Cardiac muscle cell (in vitro differentiated cells and primary cell): ENCODE measurements at places on chromosomes 5 and 9.

DNA sequence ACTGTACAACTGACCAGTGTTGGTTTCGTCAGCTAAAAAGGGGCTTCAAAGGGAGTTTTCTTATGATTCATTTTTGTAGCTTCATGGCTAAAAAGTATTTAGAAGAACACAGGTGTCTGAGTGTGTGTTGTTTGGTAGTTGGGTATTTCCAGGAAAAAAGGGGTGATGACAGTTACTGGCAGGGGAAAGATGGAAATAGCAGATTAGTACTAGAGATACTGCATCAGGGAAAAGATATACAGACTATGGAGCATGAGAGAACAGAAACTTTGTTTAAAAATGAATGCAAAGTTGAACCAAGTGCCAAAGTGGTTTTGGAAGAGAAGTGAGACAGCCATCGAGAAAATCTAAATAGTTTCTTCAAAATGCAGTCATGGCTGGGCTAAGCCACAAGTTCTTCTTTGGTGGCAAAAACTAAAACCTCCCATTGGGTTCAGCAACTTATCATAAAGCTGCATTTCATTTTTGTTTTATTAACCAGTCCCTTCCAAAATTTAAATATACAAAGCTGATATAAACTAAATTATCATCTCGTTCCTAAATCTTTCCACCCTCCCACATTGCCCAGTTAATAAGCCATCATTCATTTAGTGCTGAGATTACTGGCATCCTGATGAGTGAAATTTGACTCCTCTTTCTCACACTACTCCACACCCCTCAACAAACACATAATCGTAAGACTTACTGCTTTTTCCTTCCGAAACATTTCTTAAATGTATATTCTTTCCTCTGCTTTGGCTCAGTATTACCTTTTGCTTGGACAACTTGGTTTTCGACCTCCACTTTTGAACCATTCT is 33.5 kb downstream of the ELL2 start:
- no peak for DNase-seq

DNA sequence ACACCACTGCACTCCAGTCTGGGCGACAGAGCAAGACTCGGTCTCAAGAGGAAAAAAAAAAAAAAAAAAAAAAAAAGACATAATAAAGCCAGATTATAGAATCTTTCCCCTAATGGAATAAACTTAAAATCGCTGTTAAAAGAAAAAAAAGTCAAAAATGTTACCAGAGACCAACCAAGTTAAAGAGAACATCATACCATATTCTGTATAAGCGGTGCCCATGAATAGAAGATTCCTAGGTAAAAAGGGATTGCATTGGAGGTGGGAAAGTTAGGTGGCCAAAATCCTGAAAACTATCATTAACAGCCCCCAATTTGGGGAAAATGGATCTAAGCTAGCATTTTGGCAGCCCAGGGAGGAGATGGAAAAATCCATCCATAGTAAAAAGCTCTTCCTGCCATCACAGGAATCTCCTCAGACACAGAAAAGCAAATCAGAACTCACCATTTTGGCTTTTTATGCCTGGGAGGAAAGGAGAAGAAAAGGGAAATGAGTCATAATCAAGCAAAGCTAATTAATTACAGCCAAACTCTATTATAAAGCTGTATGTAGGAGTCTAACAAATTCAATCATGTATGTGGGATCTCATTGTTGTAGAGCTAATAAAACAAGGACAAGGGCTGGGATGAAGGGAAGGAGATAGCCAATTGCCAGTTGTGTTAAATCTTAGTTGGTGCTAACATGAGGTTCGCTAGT is 363.8 kb downstream of the ARL15 start:
- no peak for DNase-seq

DNA sequence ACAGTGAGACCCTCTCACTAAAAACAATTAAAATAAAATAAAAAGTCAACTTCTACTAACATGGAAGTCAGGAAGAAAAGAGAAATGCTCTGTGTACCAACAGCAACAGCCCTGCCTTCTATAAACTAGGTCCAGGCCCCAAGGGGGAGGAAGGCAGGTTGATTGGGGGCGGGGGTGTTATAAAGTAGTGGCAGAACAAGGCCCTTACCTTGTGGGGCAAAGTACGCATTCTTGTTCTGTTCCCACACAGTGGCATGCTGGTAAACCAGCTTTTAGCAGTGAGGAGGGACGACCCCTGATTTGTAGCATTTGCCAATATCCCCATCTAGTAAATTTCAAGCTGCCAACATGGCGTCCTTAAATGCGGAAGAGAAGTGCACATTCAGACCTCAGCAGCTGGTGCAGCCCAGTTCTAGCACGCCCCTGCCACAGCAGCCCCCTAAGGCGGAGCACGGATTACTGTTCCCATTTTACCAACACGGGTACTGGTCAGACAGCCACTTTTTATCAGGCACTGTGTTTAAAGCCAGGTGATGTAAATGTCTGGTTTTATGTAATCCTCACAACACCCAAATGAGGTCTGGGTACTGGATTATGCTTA is 69.5 kb downstream of the GTF3C4 start:
- no peak for DNase-seq

- peak; percentile 77 for DNase-seq
Observed at GRCh38 chr5:158456756-158457155, 597.8 kb upstream of the CLINT1 start.

GRCh38 chr9:72872718-72873117 is 80.1 kb downstream of the ALDH1A1 start:
- DNase-seq: peak; percentile 10

GRCh38 chr5:40909264-40909663 is at the start of gene C7:
TSS of gene C7 (plus strand) at chr5:40909497. CDS start at chr5:40909611, 114 bp downstream.
- DNase-seq: peak; percentile 89

- no peak for DNase-seq
Observed at GRCh38 chr9:119137479-119137878, 231.8 kb downstream of the BRINP1 start.

- DNase-seq: peak; percentile 77
Observed at GRCh38 chr9:126228781-126229444, 97.7 kb upstream of the MVB12B start.

DNA sequence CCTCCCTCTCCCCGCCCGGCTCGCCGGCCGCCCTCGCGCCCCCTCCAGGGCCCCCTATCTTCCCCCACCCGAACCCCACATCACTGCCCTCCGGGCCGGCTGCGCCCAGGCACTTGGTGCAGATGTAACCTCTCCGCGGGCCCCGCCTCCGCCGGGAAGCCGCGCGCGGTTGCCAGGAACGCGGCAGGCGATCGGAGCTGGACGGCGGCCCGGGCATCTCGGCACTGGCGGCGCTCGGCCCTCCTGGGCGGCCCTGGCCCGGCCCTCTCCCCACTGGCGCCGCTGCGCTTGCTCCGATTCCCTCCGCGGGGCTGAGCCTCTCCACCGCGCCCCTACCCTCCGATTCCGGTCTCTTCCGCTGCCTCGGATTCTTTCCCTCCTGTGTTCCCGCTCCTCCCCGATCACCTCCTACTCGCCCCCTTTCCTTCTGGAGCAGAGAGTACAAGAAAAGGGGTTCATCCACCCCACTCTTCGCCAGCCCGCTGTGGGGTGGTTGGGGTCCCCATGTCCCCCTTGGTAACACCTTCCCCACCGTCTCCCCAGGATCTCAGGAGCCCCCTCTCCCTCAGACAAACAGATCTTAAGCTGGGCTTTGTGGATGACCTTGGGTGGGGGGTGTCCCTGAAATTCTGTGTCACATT is 70.6 kb downstream of the C9orf50 start:
- DNase-seq: peak; percentile 92

- DNase-seq: peak; percentile 65
Observed at GRCh38 chr5:177357459-177358351, at the start of gene RGS14. TSS of gene RGS14 (plus strand) at chr5:177357924. CDS start at chr5:177358025, 101 bp downstream.

DNA sequence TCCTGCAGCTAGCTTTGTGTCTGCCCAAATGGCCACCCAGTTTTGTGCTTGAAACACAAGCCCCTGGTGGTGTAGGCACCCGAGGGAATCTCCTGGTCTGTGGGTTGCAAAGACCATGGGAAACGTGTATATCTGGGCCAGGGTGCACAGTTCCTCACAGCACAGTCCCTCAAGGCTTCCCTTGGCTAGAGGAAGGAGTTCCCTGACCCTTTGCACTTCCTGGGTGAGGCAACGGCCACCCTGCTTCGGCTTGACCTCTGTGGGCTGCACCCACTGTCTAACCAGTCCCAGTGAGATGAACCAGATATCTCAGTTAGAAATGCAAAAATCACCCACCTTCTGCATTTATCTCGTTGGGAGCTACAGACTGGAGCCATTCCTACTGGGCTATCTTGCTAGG is 865.0 kb upstream of the ACO1 start:
- no peak for DNase-seq

GRCh38 chr5:983238-983524 is 25.4 kb upstream of the NKD2 start:
- no peak for DNase-seq

GRCh38 chr5:1208221-1208742 is 6.9 kb downstream of the SLC6A19 start:
- DNase-seq: no peak

DNA sequence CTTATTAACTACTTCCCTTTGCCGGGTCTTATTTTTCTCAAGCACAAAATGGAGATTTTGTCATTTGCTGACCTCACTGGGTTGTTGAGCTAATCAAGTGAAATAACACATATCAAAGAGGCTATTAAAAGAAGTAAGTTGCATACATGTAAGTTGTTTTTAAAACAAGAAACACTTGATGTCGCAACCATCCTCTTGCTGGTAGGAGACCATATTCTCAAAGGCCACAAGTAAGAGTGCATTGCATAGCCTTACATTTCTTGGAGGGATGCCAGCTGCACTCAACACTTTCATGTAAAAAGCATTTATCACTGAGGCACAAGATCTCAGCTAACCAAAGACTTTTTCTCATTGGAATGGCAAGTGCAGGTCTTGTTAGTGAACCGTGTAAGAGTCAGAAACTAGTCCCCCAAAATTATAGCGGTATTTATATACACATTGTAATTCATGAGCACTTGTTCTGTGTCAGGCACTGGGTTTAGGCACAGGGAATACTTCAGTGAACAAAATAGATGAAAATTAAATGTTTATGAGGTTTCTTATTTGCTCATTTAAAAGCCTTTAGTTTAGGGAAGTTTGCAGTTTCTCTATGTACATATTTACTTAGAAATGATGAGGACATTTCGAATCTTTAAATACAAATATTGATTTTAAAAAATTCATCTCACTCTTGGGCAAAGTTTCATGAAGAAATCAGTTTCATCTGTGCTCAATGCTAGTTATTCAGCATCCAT is 72.0 kb downstream of the ZFAND5 start:
- peak; percentile 98 for DNase-seq

- no peak for DNase-seq
Observed at GRCh38 chr9:84926793-84927192, 257.3 kb downstream of the NTRK2 start.

DNA sequence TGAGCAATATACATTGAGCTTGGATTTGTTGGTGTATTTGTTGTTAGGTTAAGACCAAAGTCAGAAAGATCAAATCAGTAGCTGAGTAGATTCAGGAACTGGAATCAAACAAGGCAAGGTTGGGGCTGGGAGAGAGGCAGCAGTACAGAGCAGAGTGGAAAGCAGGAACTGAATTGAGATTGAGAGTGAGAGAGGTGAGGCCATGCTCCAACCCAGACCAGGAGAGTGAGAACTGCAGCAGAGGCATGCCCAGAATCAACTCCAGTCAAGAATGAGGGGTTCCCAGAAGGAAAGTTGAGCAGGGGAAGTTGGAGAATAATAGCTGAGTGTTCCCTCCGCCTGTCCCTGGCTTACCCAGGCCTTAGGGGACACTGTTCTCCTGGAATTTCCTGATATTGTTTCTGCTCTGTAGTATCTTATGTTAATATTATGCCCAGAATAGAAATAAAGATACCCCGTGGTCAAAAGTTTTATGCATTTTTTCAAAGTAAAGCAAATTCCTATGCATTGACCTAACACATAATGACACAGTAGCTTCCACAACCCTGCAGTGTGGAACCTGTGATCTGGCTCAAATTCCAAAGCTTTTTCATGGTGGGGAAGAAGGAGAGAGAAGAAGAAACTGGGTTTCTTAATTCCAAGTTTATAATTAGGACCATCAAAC is 82.7 kb downstream of the SV2C start:
- no peak for DNase-seq

DNA sequence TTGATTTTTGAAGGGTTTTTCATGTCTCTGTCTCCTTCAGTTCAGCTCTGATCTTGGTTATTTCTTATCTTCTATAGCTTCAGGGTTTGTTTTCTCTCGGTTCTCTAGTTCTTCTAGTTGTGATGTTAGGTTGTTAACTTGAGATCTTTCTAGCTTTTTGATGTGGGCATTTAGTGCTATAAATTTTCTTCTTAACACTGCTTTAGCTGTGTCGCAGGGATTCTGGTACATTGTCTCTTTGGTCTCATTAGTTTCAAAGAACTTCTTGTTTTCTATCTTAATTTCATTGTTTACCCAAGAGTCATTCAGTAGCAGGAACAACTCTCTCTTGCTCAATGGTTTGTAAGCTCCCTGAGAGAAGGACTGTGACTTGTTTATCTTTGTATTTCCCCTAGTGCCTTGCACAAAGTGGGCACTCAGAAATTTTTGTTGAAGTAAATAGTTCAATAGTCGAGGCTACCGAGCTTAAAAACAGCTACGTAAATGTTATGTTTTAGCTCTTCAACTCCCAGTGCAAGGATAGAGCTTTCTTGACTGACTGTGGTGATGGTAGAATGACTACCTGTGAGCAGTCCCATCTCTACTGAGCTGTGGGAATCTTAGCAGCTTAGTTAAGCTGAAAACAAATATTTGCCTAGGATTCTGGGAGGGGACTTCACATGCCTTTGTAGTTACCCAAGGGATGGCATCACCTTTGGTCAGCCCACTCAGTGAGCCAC is 225.8 kb upstream of the ELL2 start:
- no peak for DNase-seq

DNA sequence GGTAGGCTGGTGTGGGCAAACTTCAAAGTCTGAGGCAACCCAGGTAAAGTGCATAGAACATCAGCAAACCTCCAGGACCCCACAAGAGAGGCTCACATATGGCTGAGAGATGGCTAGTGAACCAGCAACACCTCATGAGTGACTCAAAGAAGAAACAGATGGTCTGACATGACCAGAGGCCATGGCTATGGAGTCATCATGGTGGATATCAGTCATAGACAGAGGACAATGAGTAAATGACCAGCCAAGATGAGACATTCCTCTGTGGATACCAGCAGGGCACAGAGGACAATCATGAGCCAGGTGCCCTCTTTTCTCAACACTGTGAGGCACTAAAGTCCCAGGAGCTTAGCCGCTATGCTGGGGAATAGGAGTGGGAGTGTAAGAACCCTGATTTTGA is 180.8 kb downstream of the RASEF start:
- DNase-seq: no peak

DNA sequence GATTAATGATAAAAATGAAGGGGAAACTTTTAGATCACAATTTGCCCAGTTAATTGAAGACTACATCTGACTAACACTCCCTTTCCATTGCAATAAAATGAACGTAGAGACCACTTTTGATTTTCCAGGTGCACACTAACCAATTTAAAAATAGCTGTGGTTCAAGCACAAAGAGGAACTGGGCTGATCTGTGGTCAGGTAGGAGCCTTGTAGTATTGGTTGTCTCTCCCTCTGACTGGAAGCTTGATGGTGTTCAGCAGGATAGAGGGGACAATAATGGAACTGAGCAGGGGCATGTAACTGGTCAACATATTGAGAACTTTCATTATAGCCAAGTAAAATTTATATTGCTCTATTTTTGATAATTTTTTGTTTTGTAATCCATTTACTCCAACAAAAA is 886.8 kb upstream of the SEMA6A start:
- no peak for DNase-seq

- no peak for DNase-seq
Observed at GRCh38 chr5:73909474-73909873, 283.5 kb downstream of the ARHGEF28 start.
